ENCODE measurements at places on chromosomes 1 and 21.

GRCh38 chr1:70194601-70195000 lies 10.8 kb downstream of the LRRC40 start:
- DNase-seq, result no peak

DNA sequence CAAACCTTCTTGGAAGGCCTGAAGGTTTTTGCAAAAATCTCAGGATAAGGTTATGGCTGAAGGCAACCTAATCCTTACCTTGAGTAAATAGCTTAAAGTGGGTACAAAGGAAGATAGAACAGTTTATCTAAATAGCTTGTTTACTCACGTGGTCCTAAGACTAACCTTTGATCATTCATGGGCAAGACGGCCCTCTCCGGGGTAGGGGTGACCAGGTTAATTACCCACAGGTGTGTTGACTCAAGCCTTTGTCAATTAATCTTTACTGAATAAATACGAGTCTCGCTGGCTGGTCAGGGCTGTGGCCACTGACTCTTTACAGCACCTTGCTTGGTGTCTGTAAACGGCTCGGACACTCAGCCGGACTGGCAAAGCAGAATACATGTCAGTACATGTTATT lies 10.8 kb downstream of the AADACL4 start:
- DNase-seq, result no peak

DNA sequence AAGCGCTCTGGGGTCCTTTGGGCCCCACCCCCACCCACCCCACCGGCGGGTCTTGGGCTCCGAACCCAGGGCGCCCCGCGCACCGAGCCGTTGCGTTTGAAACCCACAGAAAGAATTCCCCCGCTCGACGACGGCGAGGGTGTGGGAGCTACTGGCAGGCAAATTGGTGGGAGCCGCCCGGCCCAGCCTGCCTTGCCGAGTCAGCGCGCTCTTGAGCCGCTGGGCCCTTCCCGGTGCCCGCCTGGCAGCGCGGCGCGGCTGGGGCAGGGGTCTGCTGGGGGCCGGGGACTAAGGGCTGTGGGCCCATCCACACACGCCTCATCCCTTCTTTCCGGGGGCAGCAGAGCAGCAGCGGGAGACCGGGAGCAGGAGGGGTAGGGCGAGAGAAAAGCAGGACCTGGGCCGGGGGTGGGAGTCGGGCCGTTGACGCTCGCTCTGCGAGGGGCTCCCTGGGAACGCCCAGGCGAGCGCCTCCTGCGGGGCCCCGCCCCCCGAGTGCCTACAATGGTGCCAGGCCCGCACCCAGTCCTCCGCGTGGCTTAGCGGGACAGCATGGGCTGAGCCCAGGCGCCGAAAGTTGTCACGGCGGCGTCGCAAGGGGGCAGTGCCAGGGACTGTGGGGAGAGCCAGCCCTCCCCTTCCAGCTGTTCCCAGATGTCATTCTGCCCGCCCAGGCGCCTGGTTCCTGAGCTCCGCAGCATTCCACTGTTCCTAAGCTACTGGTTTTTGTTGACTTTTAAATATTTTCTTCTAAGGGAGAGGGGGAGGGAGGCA lies at the start of gene C1orf94:
Gene C1orf94 (plus strand): TSS at position 78 of the 774 bp plus-strand sequence. CDS start 883 bp downstream, outside the sequence.
- DNase-seq, result no peak

GRCh38 chr1:86992861-86993260 lies 78.4 kb downstream of the HS2ST1 start:
- peak; percentile 28 for DNase-seq

DNA sequence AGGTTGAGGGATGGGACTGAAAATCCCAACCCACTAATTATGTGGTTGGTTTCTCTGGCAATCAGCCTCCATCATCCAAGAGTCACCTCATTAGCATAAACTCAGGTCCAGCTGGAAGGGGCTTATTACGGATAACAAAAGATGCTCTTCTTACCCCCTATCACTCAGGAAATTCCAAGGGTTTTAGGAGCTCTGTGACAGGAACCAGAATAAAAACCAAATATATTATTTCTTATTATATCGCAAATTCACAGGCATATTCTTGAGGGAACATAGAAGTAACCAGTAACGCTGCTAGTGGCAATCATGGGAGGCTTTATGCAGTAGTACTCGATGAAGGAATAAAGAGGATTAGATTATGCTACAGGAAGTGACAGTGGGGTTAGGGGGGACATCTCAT lies 59.7 kb downstream of the ATF6 start:
- no peak for DNase-seq

GRCh38 chr21:45830720-45831366 lies 150.7 kb upstream of the COL6A1 start:
- DNase-seq, result no peak

GRCh38 chr1:11245904-11246719 lies 16.2 kb downstream of the MTOR start:
- DNase-seq, result no peak

- no peak for DNase-seq
Observed at GRCh38 chr1:200631375-200631774, 10.8 kb upstream of the KIF14 start.

DNA sequence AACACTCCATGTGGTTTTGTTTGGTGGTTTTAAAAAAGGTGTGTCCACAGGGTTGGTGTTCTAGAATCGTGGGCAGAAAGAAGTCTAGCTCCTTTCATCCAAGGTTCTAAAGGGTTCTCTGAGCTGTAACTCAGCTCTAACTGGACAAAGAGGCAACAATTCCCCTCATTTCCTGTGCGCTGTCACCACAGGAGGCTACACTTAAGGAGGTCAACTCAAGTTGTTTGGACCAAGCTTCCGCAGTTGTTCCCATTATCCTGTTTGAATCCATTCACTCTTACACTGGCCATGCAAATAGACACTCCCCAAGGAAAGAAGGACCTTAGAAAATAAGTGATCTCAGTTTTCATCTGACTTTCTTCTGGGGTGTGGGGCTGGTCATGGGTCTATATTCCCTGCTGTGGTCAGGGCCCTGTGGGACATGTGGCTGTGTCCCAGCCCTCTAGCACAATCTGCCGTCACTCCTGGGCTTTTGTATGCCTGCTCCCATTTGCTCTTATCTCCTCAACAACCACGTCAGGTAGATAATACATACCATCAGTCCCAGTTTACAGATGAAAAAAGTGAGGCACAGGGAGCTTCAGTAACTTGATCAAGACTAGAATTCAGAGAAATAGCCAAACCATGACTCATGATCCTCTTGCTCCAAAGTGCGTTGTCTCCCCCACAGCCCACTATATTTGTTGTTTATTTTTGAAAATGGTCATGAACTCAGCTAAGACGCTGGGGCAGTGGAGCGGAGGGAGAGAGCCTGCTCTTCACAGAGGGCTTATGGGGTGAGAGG lies 103.6 kb downstream of the RHOU start:
- peak; percentile 85 for DNase-seq

DNA sequence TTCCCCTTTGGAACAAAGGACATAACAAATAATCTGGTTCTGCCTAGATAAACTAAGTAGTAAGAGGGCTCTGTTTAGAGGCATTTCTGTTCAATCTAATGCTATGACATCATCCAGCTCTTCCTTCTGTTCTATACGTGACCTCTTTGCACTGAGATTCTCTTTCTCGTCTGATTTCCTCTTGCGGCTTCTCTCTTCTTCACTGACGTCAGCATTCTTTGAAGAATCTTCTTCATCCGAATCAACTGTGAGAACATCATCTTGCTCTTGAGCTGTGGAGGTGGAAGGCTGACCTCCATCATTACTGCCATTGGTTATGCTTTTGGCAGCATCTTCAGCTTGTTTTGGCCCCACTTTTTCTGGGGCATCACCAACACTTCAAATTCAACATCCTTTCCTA lies 130.4 kb downstream of the HS2ST1 start:
- DNase-seq, result peak; percentile 3

DNA sequence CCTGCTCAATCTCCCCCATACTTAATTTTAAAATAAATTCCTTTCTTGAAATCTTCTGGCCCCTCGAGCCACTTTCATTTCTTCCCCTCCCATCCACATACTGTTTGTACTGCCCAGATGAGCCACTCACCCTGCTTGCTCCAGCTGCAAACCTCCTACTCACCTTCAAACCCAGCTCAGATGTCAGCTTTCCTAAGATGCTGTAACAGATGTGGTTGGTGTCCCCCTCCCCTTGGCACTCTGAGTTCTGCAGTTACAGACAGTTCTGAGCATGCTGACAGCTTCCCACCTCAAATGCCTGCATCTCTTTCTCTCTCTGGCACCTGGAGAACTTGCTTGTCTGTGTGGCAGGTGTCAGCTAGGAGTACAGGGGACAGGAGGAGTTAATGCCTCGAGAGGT lies 106.7 kb downstream of the PTPRU start:
- no peak for DNase-seq

- peak; percentile 89 for DNase-seq
Observed at GRCh38 chr1:228464487-228464983, 22.6 kb upstream of the RNF187 start.

DNA sequence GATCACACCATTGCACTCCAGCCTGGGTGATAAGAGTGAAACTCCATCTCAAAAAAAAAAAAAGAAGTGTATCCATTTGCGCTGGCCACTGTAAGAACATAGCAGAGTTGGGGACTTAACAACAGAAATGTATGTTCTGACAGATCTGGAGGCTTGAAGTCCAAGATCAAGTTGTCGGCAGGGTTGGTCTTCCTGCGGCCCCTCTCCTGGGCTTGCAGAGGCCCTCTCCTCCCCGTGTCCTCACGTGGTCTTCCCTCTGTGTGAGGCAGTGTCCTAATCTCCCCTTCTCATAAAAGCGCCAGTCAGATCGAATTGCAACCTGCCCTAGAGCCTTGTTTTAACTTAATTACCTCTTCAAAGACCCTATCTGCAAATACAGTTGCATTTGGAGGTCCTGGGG lies 52.6 kb downstream of the MT1HL1 start:
- DNase-seq, result no peak

DNA sequence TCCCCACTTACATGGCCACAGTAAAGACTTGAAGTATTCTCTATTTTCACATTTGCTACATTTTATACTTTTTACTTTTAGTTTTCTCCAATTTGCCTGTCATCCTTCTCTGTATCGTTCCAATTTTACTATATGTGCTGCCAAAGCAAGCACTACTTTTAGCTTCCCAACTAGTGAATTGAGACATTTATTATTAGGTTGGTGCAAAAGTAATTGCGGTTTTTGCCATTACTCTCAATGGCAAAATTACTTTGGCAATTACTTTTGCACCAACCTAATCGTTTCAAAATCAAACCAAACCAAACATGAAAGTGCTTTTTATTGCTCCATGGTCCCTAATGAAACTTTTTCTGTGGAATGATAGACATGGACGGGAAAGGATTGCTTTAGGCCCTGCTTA lies 56.6 kb upstream of the ATF3 start:
- no peak for DNase-seq

- DNase-seq, result peak; percentile 37
Observed at GRCh38 chr1:217586586-217586985, 44.3 kb downstream of the GPATCH2 start.

GRCh38 chr1:217528271-217528670 lies 102.6 kb downstream of the GPATCH2 start:
- peak; percentile 84 for DNase-seq

DNA sequence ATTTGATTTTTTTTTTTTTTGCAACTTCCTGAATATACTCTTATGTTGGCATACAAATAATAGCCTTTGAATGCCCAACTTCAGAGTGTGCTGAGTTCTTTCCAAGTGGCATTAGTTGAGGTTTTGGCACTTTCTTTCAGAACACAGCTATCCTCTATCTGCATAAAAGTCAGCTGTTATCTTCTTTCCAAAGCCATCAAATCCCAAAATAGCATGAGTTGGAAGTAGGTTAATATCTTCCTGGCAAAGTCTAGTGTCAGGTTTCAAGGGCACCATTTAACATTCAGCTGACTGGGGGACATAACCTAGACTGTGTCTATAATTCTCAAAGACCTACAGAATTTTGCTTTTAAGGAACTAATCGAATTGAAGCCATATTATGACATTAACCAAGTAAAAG lies 223.9 kb downstream of the PLPP3 start:
- DNase-seq, result no peak

DNA sequence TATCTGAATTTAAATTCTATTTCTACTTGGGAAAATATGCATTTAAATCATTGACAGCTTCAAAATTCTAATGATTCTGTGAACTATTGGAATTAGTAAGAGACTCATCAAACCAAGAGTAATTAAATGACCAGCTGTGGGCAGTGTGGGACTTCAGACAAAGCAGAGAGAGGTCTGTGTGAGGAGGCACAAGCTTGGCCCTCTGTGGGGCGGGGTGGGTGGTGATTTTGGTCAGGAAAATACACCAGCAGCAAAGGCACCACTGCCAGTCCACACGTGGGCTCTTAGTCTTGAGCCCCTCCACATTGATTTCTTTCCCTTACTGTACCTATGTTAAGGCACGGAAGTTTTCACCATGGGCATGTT lies 39.2 kb upstream of the RAB4A start:
- DNase-seq, result no peak

GRCh38 chr1:186231861-186232436 lies 143.1 kb downstream of the TPR start:
- no peak for DNase-seq

- no peak for DNase-seq
Observed at GRCh38 chr1:236532850-236533249, 9.1 kb downstream of the LGALS8 start.

DNA sequence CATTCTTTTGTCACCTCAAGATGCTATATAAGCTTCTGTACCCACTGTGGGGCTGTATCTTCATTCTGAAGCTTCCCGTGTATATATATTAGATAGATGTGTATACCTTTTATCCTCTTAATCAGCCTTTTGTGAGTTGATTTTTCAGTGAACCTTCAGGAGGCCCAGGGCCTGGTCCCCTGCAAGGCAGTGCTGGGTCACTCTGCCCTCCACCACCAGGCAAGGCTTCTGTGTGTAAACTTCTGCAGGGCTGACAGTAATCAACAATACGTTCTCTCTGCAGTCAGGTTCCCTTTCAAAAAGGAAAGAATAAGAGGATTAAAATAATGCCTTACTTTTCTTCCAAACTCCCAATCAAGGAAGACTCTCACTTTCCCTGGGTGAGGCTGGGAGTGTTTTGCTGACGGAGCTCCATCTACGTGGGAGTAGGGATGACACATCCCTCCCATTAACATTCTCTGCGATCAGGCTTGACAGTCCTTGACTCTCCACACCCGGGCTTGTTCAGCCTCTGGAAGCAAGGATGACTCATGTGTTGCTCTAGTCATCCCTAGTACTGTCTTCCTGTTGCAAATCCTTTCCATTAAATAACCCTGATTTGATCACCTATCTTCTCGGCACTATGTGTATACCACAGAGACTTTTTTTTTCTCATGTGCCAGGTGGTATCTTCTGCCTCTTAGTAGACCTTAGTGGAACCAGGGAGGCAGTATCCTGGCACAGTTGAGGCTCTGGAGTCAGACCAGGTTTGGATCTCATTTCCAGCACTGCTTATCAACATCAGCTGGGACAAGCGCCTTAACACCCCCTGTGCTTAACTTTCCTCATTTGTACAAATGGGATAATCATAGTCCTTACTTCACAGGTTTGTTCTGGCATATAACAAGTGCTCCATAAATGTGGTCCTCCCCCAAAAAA lies 70.3 kb upstream of the KCNK1 start:
- DNase-seq, result peak; percentile 9
